Activated T-helper 2 cell treated with anti-CD3 and anti-CD28 coated beads, Interferon-gamma antibody, Interleukin-2, Interleukin-4, amounts not matched to agents 10 μg/mL and 5 μg/mL and 100 μg/mL, durations not matched to agents 14 hours and 24 hours and 36 hours (primary cell): ENCODE measurements at places on chromosomes 16 and 17.

DNA sequence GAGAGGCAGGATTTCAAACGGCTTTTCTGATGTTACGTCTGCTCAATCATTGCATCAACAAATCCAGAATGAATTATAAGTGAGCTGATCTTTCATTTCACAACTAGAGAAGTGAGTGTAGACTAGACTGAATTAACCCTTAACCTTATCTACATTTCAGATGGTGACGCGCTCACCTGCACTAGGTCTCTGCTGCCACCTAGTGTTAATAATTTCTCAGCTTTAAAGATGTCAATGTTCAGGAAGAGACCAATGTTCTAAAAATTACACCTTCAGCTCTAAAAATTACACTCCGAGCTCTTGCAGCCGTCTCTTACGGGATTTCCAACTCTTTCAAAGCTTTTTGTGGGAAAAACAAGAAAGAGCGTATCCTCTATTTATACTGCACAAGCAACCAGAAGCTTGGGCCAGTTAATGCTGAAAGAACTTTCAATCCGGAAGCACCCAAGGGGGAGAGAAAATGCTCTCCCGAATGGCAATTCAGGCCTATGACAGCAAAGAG is 88.2 kb upstream of the FA2H start:
- no peak for DNase-seq

- DNase-seq = no peak
These were observed 44.7 kb downstream of the CDH11 start for GRCh38 chr16:65077181-65077580.

DNA sequence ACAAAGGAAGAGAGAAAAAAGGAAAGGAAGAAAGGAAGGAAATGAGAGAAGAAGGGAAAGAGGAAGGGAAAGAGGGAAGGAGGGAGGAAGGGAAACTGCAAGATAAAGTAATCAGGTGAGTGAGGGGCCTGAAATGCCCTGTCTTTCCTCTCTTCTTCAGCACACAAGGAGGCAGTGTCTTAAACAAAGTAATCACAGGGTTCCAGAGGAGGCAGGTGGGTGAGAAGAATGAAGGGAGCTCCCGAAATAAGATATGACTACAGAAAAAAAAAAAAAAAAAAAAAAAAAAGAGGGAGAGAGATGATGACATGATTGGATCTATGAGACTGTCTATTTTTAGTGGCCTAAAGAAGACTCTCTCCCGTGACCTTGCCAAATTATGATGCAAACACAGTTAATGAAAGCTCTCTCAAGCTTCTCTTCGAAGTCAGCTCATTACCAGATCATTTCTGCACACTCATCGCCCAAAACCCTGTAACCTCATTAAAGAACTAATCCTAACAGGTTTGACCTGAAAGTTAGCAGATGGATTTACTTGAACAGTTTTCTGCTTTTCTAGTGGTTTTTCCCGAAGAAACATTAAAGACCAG is 53.6 kb downstream of the CDH11 start:
- no peak for DNase-seq

- DNase-seq = no peak
These were observed 35.7 kb downstream of the NLRC5 start for GRCh38 chr16:57024894-57025680.

GRCh38 chr16:88444826-88445582 is 8.1 kb upstream of the ZFPM1 start:
- no peak for DNase-seq

- peak; percentile 63 for DNase-seq
These were observed 37.2 kb downstream of the IRF8 start for GRCh38 chr16:85935974-85936760.

DNA sequence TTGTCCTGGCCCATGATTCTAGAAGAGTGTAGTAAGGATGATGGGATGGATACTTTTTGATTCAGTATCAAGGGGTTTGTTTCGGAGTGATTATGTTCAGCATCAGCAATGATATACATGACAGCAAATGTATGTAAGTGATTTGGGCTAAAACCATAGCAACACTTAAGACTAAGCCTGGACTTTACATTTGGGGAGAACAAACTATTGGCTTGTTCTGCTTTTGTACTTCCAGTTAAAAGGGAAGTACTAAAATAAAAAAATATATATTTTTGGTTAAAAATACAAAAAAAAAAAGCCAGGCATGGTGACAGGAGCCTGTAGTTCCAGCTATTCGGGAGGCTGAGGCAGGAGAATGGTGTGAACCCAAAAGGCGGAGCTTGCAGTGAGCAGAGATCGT is 20.5 kb upstream of the DHX8 start:
- no peak for DNase-seq

DNA sequence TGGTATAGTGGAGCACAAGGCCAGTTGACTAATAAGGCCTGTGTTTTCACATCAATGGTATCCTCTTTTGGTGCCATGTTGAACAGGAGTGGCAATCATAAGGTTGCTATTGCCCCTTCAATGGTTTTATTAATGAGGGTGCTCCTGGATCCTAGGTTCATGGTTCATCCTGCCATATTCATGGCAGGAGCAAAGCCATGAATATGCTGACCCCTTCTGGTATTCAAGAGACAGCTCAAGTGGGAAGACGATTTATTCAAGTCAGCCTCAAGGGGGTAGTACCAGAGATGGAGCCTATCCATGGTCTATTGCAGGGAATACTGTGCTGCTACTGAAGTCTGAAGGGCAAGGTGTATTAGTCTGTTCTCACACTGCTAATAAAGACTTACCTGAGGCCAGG is 2.6 kb downstream of the ABCA9 start:
- DNase-seq = no peak

DNA sequence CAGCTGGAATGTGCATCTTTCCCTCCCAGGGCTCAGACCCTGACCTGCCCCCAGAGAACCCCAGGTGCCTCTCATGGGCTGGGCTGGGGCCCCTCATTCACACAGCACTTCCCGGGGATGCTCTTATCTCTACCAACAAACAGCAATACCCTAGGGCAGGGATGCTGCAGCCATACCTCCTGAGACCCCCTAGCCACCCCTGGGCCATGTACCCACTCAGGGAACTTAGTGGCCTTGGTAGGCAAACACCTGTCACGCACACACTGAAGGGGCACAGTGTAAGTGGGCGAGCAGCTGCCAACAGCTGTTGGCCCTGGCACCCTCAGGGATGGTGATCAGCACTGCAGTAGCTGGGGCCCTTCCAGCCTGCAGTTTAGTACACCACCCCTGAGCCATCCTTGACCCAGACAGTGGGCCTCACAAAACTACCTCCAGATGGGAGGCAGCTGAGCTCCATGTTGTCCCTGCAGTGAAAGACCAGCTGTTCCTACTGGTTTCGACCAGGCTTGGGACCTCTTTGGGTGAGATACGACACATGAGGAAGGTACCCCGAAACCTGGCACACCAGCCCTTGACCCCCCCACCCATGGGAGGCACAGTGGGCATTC is 1723.6 kb downstream of the TP53TG3F start:
- DNase-seq = no peak

DNA sequence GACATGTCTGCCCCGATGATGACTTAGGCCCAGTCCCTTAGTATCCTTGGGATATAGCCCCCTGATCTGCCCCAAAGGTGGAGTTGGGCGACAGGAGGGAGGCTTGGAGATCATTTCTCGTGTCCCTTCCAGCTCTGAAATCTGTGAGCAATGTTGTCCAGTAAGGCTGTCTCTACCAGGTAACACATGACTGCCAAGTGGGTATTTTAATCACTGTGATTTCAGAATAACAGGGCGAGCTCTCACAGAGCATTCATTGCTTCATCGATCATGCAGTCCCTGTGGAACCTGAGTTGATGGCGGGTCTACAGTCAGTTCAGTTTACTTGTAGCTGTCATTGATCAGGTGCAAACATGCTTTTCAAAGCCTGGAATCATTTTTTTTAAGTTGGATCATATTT is 39.2 kb downstream of the KSR1 start:
- no peak for DNase-seq

GRCh38 chr17:21039839-21040575 is 2.8 kb downstream of the USP22 start:
- no peak for DNase-seq

GRCh38 chr17:83201206-83202001 is 122.0 kb downstream of the METRNL start:
- DNase-seq = peak; percentile 8

GRCh38 chr16:62615526-62615925 is 579.3 kb upstream of the CDH8 start:
- DNase-seq = no peak

- no peak for DNase-seq
These were observed 29.1 kb downstream of the TMEM100 start for GRCh38 chr17:55693254-55694216.

- no peak for DNase-seq
These were observed 8.4 kb upstream of the PCTP start for GRCh38 chr17:55742272-55743102.

DNA sequence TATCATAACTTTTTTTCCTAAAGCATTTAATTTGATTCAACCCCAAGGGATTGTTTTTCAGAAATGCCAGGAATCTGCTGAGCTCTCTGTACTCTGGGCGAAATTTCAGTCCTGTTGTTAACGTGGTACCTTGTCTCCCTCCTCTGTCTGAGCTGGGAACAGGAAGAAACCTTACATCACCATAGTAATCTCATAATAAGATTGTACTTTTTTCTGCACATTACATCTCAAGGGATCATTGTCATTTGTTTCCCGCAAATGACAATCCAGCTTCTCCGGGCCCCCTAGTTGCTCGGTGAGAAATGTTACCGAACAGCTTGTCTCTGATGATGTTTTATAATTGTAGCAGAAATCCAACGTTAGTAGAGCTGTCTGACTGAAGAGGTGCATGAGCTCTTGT is 152.7 kb upstream of the ERCC4 start:
- DNase-seq = no peak

- no peak for DNase-seq
These were observed 1.7 kb upstream of the AARS1 start for GRCh38 chr16:70290949-70291519.

- DNase-seq = no peak
These were observed 14.5 kb downstream of the SLC38A10 start for GRCh38 chr17:81280571-81280970.

GRCh38 chr17:77427391-77427991 is 286.7 kb downstream of the SEC14L1 start:
- DNase-seq = no peak

DNA sequence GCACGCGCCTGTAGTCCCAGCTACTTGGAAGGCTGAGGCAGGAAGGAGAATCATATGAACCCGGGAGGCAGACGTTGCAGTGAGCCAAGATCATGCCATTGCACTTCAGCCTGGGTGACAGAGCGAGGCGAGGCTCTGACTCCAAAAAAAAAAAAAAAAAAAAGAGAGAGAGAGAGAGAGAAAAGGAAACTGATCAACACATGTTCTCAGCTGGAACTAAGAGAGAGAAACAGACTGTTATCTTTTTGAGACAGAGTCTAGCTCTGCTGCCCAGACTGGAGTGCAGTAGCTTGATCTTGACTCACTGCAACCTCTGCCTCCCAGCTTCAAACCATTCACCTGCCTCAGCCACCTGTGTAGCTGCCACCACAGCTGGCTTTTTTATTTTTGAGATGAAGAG is 60.4 kb downstream of the STH start:
- no peak for DNase-seq

GRCh38 chr17:77281122-77281903 is 140.5 kb downstream of the SEC14L1 start:
- peak; percentile 58 for DNase-seq

GRCh38 chr16:50640391-50640790 is 40.7 kb downstream of the SNX20 start:
- no peak for DNase-seq

- DNase-seq = no peak
These were observed 204.6 kb downstream of the STX8 start for GRCh38 chr17:9371019-9371418.

DNA sequence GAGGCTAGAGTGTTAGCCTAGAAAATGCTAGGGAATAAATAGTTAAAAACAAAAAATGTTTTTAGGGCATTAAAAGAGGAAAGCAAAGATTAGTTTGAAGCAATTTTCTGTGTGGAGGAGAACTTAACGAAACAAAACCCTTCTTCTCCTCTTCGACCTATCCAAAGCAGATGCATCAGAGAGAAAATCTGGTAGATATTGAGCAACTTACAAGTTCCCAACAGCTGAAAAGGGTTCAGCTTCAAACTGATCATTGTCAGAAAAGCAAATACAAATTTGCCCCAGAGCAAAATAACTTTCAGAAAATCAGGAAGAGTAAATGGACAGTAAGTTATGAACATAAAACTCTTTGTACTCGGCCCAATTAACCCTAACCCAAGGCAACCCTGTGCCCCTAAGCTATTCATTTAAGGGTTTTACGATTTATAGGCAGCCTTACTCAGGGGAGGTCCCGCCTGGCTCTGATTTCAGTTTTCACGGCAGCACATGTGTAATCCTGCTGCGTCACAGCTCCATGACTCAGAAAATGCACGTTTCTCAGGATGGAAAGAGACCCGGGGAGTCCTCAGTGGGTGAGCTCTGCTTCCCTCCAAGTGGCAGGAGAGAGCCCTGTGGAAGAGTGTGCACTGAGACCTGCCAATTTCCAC is 405.7 kb upstream of the SALL1 start:
- DNase-seq = no peak

- no peak for DNase-seq
These were observed 188.6 kb downstream of the NTN1 start for GRCh38 chr17:9209781-9210370.

GRCh38 chr17:47802341-47803022 is 19.1 kb downstream of the OSBPL7 start:
- DNase-seq = peak; percentile 28

DNA sequence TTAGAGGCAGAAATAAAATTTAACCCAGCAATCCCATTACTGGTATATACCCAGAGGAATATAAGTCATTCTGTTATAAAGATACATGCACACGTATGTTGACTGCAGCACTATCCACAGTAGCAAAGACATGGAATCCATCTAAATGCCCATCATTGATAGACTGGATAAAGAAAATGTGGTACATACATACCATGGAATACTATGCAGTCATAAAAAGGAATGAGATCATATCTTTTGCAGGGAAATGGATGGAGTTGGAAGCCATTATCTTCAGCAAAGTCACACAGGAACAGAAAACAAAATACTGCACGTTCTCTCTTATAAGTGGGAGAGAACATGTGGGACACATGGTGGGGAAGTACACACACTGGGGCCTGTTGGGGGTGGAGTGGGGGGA is 23.1 kb downstream of the SSH2 start:
- DNase-seq = no peak

- no peak for DNase-seq
These were observed 13.5 kb downstream of the ITGB4 start for GRCh38 chr17:75734674-75735294.

DNA sequence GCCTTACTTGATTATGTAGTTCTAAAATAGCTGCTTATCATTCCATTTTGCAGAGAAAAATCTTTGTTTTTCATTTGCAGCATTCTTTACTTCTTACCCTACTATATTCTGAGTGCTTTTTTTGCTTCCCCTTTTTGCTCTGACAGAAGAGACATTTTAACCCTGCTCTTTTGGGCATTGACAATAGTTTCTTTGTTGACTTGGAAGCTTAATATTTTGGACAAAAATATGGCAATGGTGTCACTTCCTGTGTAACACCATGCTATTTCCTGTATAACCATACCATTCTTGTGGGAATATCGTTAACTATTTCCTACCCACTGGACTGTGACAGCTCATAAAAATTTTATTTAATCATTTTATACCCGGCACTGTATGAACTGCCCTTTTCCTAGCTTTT is 747.1 kb downstream of the CDH8 start:
- no peak for DNase-seq

- no peak for DNase-seq
These were observed 45.8 kb upstream of the STAC2 start for GRCh38 chr17:39271546-39271945.
